Right cardiac atrium (tissue), 5 donors: ENCODE measurements at places on chromosomes 13 and 19. TPM values are rescaled to one million over a fixed set of nuclear protein-coding genes. Genes with fewer than 3 reads are reported as not detected.

ZNF541 gene
- 0.20 TPM for polyA plus RNA-seq

DNA sequence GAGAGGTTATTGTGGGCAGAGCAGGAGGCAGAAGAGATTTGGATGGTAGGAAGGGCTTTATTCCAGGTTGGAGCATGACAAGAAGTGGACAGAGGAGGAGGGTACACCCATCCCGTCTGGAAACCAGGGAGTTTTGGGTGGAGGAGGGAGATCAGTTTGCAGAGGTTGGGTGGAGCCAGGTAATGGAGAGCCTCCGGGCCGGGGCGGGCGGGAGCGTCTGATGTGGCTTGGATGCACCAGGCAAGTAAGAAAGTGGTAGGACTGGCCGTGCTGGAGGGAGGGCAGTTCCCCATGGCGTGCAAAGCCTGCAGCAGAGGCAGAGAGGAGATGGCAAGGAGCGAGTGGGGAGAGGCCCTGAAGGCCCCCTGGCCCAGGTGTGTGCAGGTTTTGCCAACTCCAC is 10.9 kb downstream of the IGFLR1 start:
- DNase-seq, result no peak

DNA sequence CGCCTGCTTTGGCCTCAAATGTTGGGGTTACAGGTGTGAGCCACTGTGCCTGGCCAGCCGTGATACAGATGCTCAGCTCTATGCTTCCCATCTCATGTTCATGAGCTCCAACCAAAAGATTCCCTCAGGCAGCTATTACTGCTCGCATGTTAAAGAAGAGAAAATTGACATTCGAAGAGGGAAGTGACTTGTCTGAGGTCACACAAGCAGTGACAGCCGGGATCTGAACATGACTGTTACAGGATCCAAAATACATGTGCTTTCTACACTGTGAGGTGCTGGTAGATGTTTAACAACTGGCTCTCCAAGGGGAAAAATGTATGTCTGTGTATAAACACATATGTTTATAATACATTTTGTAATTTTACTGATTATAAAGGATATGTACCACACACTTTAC is 11.3 kb downstream of the FPR1 start:
- no peak for DNase-seq

GRCh38 chr19:46466536-46467196 is 4.7 kb downstream of the PNMA8A start:
- peak; percentile 80 for DNase-seq

- DNase-seq, result no peak
Observed at GRCh38 chr19:56973713-56974555, 133.4 kb upstream of the PEG3 start.

DNA sequence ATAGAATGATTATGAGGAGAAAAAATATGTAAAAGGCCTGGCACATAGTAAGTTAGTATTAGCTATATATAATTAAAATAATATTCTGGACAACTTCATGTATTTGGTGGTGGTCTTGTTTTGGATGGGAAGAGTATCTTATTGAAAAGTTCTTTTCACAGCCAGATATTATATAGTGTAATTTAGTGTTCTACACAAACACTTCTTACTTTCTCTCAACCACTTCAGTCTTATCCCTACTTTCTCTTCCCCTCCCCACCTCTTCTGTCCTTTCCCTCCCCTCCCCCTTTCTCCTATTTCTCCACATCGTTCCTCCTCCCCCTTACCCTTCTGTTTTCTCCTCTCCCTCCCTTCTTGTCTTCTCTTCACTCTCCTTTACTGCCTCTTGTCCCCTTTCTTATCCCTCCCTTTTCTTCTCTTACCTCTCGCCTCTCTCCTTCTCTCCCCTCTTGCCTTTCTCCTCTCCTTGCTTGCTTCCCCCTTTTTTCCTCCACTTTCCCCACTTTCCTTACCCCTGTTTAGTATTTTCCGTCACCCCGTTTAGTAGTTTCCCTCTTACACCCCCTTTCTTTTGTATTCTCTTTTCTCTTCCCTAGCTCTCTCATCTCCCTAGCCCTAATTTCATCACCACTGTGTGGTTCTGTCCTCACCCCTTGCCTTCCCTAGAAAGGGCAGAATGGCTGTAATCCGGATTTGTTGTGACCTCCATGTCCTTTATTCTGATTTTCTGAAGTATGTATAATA is 107.2 kb upstream of the MLNR start:
- DNase-seq, result no peak

DNA sequence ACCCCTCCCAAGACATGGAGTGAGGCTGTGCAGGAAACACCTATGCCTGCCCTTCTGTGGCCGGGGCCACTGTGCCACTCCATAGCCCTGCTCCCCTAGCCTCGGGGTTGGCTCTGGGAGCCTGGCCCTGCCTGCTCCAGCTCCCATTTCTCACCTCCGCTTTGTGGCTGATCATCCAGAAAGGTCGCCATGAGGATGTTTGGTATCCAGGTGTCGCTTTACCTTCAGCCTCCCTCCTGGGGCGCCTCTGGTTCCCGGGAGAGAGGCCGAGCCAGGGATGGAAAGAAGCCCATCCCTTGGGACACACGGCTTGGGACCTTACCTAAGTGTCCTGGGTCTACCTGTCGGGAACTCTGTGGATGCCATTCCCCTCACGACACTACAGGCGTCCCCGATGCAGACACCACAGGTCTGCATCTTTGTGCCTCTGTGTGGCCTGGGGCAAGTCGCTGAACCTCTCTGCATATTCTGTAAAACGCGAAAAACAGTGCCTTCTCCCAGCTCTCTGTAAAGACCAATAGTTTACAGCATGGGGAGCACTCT is 3.4 kb upstream of the MCF2L start:
- no peak for DNase-seq
